ENCODE measurements at places on chromosomes 5 and 9.

DNA sequence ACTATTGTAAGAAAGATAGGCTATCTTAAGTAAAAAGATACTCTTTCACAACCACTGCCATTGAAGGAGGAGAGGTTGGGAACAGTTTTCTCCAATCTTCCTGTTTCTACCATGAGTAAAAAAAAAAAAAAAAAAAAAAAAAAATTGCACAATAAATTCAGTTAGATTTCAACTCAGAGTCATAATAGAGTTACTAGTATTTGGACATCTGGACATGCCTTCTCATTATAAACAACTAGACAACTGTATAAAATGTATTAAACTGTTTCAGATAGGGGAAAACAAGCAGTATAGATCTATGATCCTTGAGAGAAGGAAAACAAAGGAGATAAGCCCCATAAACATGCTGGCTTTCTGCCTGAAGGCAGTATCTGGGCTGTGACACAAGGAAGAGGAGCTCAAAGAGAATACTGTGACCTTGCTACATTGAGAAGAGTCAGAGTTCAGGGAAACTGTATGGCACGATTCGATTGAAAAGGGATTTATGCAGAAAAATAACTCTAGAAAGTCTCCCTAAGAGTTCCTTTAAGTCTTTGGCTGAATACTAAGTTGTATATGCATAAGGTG lies 249.2 kb upstream of the POU5F2 start:
- no peak for DNase-seq

- no peak for DNase-seq
Observed at GRCh38 chr9:35180801-35181200, 19.0 kb downstream of the UNC13B start.

GRCh38 chr9:136670576-136671253 lies 8.0 kb downstream of the EGFL7 start:
- no peak for DNase-seq

GRCh38 chr5:148860599-148860998 lies 34.2 kb downstream of the ADRB2 start:
- DNase-seq: no peak

DNA sequence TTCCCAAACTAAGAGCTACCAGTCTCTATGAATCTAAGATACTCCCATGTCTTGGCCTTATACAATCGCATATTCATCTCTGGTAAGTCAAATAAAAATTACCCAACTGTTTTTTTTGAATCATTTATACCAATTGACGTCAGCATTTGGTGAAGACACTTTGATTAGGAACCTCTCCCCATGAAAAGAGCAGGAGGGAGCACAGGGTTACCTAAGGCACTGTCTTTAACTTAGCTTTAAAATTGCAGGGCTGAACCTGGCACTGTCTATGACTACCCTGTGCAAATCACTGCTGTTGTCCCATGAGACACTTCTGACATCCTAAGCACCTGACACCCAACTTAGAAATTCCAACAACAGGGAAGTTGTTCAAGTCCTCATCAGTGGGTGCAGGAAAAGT lies 586.4 kb downstream of the MAT2B start:
- no peak for DNase-seq

GRCh38 chr9:125405938-125406809 lies 144.5 kb downstream of the GAPVD1 start:
- DNase-seq: no peak

DNA sequence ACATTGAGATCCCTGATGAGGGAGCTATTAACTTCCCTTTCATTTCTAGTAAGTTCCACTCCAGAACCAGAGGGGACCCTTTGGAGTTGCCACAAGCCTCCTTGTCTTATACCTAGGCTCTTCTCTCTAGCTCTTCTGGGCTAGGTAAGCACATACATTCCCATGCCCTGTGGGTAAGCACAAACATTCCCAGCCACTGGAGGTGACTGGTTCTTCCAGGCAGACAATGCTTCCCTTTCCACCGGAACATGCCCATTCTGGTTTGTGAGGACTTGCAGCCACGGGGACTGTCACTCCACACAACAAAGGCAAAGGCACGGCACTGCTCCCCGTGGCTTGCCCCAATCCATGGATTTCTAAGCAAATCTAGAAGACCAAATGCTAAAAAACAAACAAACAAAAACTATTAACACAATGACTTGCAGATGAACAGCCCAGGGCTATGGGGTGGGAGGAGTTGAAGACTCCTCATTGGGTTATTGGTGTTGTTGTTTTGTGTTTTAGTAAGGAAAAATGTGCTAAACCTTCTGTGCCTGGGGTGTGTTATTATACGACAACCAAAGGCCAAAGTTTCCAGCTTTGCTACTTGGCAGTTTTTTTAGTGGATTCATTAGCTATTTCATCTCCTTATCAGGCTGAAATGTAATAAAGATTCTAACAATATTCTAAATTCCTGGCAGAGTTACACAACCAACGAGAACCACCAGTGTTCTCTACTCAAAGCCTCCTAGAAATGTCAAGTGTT lies 276.2 kb downstream of the SYK start:
- no peak for DNase-seq

- DNase-seq: no peak
Observed at GRCh38 chr9:91164724-91165520, 196.8 kb downstream of the AUH start.

DNA sequence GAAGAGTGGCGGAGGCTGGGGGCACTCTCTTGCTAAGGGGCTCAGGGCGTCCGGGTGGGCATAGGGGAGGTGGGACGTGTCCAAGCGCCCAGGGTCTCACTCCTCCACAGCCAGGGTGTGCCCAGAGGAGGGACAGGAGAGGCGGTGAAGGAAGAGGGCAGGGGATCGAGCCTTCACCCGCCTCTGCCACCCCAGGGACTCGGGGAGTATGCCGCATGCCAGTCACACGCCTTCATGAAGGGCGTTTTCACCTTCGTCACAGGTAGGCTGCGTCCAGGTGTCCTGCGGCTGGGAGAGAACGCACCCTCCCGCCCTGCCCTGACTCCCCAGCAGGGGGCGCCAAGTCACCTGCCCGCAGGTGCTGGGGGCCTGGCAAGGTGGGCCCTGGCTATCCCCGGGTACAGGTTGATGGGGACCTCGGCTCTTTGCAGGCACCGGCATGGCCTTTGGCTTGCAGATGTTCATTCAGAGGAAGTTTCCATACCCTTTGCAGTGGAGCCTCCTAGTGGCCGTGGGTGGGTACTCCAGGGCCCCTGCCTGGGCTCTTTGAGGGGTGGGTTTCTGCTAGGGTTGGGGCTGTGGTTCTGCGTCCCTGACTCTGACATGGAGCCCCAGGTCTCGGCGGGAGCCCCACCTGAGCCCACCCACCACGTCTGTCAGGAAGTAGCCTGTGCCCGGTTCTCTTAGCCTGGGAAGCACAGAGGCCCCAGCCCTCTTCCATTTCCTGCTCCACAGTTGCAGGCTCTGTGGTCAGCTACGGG lies 552 bp downstream of the TMEM141 start:
- no peak for DNase-seq

DNA sequence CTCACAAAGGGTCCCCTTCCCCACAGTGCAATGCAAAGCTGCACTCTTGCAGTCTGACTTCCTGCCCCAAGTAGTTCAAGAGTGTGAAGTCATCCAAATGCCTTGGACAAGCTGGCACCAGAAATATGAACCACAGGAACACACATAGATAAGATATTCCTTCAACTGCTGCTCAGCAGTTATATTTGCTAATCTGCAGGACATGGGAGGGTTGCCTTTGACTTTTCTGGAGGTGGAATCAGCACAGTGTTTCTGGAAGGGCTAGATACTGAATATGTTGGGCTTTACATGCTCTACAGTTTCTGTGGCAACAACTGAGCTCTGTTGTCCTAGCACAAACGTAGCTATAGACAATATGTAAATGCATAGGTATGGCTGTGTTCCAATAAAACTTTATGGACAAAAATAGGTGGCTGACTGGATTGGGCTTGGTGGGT lies 96.7 kb upstream of the PCA3 start:
- no peak for DNase-seq

DNA sequence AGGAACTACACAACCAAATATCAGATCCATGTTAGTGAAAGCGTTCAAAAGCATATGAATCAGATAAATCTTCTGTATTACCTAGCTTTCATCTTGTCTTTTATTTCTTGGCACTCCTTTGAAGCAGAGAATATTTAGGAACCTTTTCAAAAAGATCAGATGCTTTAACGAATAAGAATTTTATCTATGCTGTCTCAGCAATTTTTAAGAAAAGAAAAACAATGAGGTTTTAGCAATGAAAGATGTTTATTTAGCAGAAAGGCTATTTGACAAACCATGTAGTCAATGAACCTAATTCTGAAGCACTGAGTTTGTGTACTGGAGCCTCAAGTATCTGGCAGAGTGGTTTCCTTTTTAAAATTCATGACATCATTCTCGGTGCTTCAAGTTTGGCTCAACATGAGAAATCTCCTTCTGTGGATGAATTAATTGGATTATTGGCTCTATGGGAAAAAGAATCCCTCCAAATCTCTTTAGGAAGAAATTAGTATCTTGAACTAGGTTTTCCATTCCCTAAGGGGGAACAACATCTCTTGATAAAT lies 534.7 kb downstream of the CAAP1 start:
- no peak for DNase-seq

GRCh38 chr9:98598861-98599260 lies 109.9 kb downstream of the GABBR2 start:
- no peak for DNase-seq

- DNase-seq: no peak
Observed at GRCh38 chr9:108743901-108744371, 111.8 kb downstream of the ACTL7B start.

GRCh38 chr5:157045601-157046000 lies 13.3 kb downstream of the HAVCR1 start:
- DNase-seq: no peak

DNA sequence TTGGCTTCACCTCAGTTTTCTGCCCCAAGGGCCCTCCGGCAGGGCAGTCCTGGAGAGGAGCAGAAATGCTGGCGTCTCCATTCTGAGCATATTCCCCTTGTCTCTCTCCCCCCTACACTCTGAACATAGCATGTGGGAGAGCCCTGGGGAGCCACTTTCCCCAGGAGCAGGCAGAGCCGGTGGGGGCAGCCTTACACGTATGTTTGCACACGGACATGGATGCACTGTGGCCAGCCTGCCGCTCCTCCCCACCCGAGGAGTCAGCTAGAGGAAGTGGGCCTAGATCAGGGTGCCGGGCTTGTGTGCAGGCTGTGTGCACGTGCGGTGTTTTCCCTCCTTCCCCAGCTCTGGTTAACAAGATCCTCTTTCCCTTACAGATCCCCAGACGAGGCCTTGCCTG lies 25.4 kb upstream of the POMT1 start:
- no peak for DNase-seq

GRCh38 chr9:35727676-35728040 lies 4.3 kb downstream of the TLN1 start:
- no peak for DNase-seq

- no peak for DNase-seq
Observed at GRCh38 chr9:84647699-84648098, 21.8 kb upstream of the NTRK2 start.

GRCh38 chr5:68593211-68593671 lies 377.7 kb downstream of the PIK3R1 start:
- DNase-seq: no peak

GRCh38 chr9:91187965-91188344 lies 173.8 kb downstream of the AUH start:
- DNase-seq: no peak

GRCh38 chr5:124025306-124025845 lies 513.4 kb downstream of the CSNK1G3 start:
- DNase-seq: no peak

DNA sequence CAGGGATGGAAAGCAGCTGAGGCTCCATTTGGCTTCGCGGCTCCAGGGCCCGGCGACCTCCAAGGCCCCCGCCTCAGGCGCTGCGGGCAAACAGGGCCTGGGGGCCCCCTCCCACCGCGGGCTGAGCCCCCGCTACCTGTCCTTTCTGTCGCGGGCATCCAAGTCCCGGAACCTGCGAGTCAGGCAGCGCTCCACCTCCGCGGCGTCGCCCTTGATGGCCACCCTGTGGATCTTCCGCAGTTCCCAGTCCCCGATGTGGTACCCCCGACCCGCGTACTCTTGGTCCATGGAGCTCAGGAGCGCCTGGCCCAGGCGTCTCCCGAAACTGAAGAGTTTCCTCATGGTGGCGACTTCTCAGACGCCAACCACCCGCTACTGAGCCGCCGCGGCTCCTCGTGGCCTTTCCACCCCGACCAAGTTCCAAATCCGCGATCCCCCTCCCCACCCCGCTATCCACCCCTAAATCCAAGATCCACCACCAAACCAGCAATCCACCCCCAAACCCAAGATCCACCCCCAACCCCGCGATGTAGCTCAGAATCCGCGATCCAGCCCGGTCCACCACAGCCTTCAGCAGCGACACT lies 86.5 kb upstream of the CCDC180 start:
- no peak for DNase-seq

- no peak for DNase-seq
Observed at GRCh38 chr5:104283136-104283535, 720.5 kb upstream of the NUDT12 start.

- DNase-seq: no peak
Observed at GRCh38 chr5:130815246-130815645, 349.8 kb downstream of the HINT1 start.

DNA sequence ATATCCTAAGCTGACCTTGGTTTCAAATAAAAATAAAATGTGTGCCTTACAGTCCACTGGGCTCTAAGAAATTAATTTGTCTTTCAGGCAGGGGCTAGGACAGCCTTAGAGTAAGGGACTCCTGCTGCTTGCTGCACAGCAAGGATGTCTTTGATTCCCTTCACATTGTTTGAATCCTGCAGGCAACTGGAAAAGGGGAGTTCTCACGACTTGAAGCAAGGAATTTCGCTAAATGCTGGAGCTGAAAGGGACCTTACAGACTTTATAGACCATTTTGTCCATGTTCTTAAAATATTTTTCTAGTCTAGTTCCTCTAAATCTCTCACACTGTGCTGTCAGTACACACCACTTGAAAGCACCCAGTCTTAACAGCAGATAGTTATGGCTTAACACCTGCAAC lies 35.6 kb downstream of the FBXW11 start:
- DNase-seq: no peak

GRCh38 chr9:26833792-26834191 lies 58.8 kb downstream of the CAAP1 start:
- DNase-seq: no peak

- DNase-seq: no peak
Observed at GRCh38 chr9:112048924-112049691, 126.0 kb downstream of the SUSD1 start.

GRCh38 chr5:22567983-22568382 lies 285.2 kb downstream of the CDH12 start:
- no peak for DNase-seq

GRCh38 chr9:109214414-109214813 lies 47.4 kb upstream of the FRRS1L start:
- DNase-seq: no peak
